ENCODE measurements at places on chromosomes 2 and 18. TPM values are rescaled to one million over a fixed set of nuclear protein-coding genes. Genes with fewer than 3 reads are reported as not detected.

Gene PMS1
- 23.9 TPM for total RNA-seq

- no peak for DNase-seq
Observed at GRCh38 chr2:61328707-61329251, 142.1 kb downstream of the USP34 start.

GRCh38 chr2:188865681-188866080 is 108.5 kb upstream of the COL3A1 start:
- DNase-seq = no peak

Gene SERPINB3
- not detected for total RNA-seq

GRCh38 chr2:9360110-9360509 is 63.2 kb downstream of the ITGB1BP1 start:
- DNase-seq = no peak

Gene LYG1
- not detected for total RNA-seq

Gene POTEI
- 0.13 TPM for total RNA-seq

Gene CCL20
- 1.5 TPM for total RNA-seq

- no peak for DNase-seq
Observed at GRCh38 chr2:26572591-26572990, 68.6 kb downstream of the CIB4 start.

GRCh38 chr2:164903204-164903603 is 52.1 kb downstream of the SLC38A11 start:
- peak; percentile 61 for DNase-seq

DNA sequence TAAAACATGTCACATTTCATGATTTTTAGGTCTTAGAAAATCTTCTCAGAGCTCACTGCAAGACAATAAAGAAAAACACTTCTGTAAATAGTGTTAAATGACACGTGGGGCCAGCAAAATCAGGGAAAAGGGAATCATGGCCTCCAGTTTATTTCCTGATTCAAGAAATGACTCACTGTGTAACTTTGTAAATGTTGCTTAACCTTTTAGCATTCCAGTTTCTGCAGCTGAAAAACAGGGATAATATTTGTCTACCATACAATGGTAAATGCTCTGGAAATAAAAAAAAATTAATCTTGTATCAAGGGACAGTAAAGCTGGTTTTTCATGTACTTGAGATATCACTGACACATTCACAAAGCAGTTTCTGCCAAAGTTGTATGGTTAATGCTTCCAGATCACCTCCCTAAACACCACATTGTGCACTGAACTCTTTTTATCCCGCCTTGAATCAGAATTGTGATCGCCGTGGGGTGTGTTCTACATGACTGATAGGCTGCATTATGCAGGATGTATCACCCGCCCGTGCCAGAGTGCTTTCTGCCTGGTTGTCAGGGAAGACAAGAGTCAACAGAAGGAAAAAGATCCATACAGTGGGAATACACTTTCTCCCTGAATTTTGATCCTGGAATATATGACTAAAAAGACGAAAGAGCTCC is 238.8 kb downstream of the IKZF2 start:
- peak; percentile 83 for DNase-seq

DNA sequence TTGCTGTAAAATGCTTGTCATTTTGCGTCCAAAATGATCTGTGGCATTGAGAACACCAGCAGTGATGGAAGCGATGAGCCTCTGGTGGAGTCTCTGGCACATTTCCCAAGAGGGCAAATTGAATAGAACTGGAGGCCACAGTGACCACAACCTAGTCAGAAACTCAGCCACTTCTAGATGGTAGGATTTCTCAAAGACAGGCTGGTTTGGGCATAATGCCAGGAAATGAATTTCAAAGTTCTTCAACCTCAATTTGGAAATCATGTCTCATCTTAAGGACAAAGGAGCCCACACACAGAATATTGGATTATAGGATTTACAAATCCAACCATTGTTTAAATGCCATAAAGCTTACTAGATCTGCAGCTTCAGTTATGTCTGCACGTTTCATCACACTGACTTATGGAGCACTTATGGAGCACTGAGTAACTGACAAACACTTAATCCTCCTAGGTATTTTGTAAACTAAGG is 132.1 kb downstream of the COL6A3 start:
- peak; percentile 82 for DNase-seq

DNA sequence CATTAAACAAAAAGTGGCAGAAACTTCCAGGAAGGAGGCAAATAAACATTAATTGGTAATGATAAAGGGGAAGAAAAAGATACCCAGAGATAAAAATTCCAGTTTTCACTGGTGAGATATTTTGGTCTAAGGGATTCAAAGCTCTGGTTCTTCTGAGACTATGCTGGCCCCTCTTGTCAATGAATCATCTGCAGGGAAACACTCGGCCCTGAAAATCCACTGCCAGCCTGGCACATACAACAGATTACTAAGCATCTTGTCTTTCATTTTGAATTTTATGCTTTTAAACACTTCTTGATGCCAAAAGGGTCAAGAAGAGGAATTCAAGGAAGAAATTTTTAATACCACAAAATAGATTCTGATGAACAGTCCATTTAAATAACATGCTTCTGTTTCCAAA is 1603.8 kb upstream of the ZEB2 start:
- peak; percentile 43 for DNase-seq

DNA sequence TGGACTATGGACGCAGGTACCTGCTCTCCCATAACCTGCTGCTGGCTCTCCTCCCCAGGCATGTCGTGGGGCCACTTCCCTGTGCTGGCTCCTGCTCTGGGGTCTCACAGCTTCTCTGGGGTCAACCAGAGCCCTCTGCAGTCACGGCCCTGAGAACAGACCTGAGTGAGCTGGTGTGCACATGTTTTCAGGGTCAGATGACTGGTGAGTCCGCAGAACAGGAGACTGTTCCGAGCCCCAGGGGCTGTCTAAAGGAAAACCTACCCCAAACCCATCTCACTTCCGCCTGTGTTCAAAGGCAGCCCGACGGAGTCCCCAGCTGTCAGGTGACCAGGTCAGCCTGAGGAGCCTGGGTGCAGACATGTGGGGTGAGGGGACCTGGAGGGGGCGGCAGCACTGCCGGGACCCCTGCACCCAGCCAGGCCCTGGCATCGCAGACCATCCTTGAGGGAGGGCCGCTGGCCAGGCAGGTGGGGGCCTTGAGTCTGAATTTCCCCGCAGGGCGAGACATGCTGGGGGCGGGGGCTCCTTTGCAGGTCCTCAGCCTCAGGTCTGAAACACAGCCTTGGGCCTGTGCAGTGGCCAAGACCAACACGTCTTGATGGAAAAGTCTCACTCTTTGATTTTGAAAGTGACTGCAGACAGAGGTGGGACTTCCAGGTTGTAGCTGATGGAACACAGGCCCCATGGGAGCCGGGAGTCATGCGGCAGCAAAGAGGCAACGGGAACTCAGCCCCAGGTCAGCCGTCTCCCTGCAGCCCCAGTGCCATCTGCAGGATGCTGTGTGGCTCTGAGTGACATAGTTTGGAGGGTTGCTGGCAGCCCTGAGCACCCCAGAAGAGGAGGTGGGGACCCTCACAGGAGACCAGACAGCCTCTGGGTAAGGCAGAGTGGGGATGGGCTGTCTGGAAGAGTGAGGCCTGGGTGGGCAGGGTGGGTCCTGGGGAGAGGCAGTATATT is 65.3 kb downstream of the TWIST2 start:
- DNase-seq = no peak

Gene C2orf78
- total RNA-seq = not detected

DNA sequence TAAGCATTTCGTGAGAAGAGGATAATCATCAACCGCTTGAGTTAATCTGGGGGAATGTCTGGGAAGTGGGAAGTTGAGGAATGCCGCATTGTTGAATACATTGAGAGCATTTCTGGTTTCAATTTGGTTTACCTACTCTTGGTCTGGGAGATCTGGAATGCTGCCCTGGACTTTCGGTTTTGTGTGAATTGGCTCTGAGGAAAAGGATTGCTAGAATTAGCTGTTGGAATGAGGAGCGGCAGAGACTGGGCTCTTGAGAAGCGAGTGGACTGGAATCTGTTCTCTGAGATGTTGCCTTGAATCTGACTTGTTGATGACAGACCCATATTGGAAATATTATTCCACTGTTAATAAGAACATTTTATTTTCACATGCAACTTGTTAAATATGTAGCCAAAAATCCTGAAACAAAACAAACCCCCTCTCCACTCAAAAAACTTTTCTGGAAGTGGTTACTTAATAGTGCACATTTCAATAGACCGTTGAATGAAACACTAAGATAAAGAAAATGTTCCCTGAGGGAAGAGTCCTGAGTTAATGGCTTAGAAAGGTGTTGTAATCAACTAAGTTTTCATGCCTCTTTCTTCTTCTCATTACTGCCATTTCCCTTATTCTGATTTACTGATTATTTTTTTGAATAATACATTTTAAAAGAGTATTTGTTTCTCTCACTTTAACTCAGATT is 50.8 kb downstream of the PTPRM start:
- DNase-seq = peak; percentile 71

- peak; percentile 51 for DNase-seq
Observed at GRCh38 chr18:26746398-26746797, 119.1 kb downstream of the AQP4 start.

- no peak for DNase-seq
Observed at GRCh38 chr2:98252038-98252773, 94.0 kb upstream of the CNGA3 start.

- no peak for DNase-seq
Observed at GRCh38 chr2:238505119-238505891, 78.6 kb downstream of the ASB1 start.

- peak; percentile 49 for DNase-seq
Observed at GRCh38 chr18:3593381-3593903, 143.5 kb downstream of the TGIF1 start.

- no peak for DNase-seq
Observed at GRCh38 chr2:33136566-33136965, 189.8 kb downstream of the LTBP1 start.

- DNase-seq = no peak
Observed at GRCh38 chr2:191961556-191961955, 114.7 kb upstream of the CAVIN2 start.

GRCh38 chr2:178700136-178700535 is 107.1 kb downstream of the TTN start:
- DNase-seq = no peak

GRCh38 chr2:161613161-161613560 is 11.1 kb upstream of the SLC4A10 start:
- no peak for DNase-seq

- no peak for DNase-seq
Observed at GRCh38 chr2:65417509-65418085, 14.8 kb downstream of the SPRED2 start.

DNA sequence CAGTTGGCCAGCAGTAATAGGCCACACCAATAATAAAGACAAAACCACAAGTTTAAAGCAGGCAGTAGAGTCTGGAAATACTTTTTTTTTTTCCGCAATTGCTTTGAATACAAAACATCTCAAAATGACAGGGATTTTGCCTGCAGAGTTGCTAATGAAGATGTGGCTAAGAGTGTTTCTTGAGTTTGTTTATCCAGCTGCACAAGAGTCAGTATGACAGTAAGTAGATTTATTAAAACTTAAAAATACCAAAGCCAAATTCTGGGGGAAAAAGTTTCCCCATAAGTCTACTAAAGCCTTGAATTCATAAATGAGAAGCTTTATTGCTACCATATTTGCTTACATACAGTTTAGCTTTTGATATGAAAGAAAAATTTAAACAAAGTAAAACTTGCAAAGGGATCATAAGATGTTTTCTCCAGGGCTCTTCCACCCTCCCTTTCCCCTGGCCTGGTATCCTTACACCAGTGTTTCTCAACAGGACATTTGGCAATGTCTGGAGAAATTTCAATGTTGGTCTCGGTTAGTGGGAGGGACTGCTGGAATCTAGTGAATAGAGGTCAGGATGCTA is 3.9 kb upstream of the DSEL start:
- no peak for DNase-seq

GRCh38 chr2:122736279-122736678 is 980.8 kb downstream of the TSN start:
- no peak for DNase-seq

- no peak for DNase-seq
Observed at GRCh38 chr2:215299337-215299859, 12.5 kb upstream of the ATIC start.

GRCh38 chr18:22391407-22392345 is 26.0 kb downstream of the CTAGE1 start:
- peak; percentile 72 for DNase-seq

DNA sequence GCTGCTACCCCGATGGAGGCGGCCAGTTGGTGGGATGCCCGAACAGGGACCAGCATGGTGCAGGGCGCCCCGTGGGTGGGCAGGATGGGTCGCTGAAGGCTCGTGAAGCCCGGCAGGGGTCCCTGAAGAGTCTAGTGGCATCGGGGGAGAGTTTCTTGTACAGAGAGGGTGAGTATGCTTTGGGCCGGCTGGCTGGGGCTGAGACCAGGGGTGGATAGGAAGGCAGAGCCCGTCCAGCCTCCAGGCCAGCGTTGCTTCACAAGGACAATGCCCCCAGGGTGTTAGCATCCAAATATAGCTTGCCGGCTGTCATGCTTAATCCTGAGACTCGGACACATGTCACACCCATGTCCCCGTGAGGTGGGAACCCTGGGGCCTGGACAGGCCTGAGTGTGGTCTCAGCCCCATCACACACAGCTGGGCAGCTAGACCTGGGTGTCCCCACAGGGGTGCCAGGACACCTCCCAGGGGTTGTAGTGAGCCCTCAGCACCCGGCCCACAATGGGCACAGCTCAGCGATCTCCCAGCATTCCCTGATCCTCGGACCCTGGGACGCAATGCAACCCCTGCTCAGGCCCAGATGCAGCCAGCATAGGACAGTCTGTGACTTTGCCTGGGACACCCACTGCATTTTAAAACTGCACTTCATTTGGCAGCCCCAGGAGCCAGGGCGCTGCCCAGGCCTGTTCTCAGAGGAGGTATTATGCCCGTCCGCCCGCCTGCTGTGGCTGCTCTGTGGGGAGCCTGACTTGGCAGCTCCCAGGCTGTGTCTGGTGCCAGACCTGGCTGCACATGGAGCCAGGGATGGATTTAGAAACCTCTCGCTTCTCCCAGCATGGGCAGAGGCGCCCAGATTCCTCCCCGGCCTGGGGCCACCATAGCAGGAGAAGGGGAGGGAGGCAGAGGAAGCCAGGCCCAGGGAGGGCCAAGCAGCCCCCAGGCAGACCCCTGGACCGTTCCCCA is 36.4 kb downstream of the RAMP1 start:
- peak; percentile 96 for DNase-seq

- no peak for DNase-seq
Observed at GRCh38 chr2:166519391-166519962, 25.4 kb upstream of the SCN7A start.

- DNase-seq = no peak
Observed at GRCh38 chr2:101610750-101611315, 86.7 kb upstream of the MAP4K4 start.

DNA sequence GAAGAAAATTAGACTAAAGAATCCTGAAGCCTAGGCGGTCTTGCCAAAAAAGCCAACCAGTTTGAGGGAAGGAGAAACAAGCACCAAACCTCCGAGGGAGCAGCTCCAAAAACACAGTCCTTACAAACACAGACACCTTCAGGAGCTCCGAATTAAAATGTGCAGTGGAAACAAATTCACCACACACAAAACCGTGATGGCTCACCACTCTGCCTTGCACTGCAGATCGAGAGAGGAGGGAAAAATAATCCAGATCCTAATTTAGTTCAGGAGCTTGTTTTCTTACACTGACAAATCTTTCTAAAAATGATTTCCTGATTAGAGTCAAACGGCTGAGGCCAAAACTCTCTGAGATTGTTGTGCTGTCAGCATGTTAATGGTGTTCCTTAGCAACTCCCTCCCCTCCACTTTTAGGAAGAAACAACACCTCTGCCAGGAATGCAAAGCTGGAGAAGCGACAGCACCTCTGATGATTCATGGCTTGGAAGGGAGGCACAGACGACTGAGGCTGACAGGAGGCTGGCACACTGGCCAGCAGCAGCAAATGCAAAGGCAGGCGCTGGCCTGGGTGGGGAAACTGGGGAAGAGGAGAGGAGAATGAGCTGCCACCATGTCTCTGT is 249.4 kb upstream of the KLHL29 start:
- peak; percentile 66 for DNase-seq

- DNase-seq = no peak
Observed at GRCh38 chr2:30310955-30311354, 79.6 kb downstream of the LBH start.

Gene IL18RAP
- not detected for total RNA-seq
